T-helper 2 cell (primary cell): ENCODE measurements at places on chromosomes 3 and 15.

GRCh38 chr15:60887139-60887538 lies 342.0 kb downstream of the RORA start:
- DNase-seq = no peak

GRCh38 chr3:19945969-19946831 lies 697 bp upstream of the RAB5A start:
- peak; percentile 7 for DNase-seq

GRCh38 chr3:188279502-188280335 lies 125.8 kb downstream of the LPP start:
- DNase-seq = no peak

DNA sequence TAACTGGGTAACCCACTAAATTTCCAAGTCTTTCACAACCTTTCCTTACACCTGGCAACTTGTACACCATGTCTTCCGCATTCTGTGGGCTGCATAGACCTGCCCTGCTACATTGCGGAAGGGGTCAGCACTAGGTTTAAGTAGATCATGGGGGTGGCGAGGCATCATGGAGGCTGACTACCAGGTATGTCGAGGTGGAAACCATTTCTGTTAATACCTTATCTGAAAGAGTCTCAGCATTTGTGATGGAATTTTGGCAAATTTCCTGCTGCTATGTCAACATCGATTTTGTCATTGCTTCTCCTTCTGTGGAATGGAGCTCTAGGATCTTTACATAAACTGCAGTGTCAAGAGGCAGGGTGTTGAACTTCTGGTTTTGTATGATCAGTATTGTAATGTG lies 187.2 kb downstream of the GHSR start:
- DNase-seq = no peak

DNA sequence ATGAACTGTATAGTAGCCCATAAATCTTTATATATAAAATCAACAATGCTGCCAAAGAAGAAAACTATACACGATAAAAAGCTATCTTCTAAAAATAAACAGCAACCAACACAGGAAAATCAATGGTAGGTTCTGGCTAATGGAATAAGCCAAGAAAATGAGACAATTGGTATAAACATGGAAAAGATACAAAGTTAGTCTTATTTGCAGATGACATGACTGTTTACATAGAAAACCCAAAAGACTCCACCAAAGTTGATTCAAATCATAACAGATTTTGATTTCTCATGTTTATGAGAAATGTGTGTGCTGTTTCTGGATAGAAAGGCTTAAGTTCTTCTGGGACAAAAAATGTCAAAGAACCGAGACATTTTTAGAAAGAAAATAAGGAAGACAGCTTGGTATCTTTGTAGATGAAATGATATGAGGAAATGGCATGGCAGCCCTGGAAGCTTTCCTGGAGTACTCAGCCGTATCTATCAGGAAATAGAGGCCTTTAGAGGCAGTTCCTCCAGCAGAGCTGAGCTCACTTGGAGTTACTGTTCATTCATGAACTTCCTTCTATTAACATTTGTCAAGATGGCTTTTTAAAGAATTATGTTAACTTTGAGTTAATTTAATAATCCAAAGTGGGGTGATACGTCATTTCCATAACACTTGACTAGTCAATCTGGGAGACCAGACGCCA lies 36.7 kb upstream of the VILL start:
- DNase-seq = no peak

DNA sequence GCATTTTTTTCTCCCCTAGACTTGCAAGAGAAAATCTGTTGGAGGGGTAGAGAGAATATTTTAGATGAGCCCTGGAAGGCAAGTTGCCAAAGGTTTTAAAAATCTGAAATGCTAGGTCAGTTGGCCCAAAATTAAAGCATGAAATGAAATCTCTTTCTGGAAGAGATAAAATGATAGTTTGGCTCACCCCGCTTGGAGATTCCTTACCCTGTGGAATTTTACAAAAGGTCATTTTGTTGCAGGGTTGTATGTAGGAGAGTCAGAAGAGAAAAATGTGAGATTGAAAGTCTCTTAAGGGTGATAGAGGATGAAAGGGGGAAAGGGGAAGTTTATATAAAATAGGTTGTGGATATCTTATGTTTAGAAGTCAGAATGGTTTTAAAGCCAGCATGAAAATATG lies 277.8 kb downstream of the CD47 start:
- no peak for DNase-seq

GRCh38 chr3:168024537-168024941 lies 71.2 kb downstream of the GOLIM4 start:
- DNase-seq = no peak

- no peak for DNase-seq
Measured at GRCh38 chr3:28980131-28980530, 300.7 kb upstream of the RBMS3 start.

DNA sequence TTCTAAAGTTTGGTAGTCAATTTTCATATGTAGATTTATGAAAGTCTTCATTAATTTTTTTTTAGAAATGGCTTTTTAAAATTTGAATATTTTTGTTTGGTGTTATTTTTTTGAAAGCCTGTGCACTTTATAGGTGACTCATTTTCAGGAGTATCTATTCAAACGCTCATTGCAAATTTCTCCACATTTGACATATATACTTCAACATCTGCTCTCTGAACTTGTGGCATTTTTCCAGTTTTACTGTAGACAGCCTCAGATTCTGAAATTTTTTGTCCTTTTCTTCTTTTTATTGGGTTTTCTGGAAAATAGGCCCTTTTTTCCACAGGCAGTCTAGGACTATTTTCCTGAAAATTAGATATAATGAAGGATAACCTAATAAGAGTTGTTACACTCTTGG lies 396.6 kb downstream of the RBMS3 start:
- no peak for DNase-seq

DNA sequence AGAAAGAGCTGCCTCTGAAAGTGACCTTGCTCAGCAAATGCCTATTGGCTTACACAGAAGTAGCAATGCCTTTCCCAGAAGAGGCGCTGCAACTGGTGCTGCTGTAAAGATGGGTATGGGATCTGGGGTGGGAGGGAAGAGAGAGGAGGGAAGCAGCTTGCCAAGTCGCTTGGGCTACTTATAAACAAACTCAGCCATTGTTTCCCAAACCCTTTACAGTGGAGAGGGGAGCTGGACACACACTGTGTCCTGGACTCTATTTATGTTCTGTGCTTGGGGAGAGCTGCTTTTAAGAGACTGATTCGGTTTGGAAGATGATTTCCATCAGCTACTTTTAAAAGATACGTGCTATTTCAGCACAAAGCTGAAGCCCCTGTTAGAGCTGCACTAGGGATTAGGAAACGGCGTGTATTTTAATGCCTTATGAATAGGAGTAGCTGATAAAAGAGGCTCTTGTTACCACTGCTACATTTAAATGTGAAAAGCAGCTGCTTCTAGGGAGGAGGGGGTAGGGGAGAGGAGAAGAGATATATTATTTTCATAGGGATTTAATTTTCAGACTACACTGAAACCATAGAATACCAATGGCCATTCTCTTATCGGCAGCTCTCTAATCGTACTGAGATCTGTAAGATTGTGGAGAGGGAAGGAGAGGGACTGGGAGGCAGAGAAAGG lies 440.6 kb downstream of the MCTP2 start:
- no peak for DNase-seq

GRCh38 chr3:122415762-122416654 lies at the start of gene WDR5B:
WDR5B (minus strand) TSS chr3:122416062; CDS start chr3:122415528, 534 bp downstream.
- DNase-seq = peak; percentile 98

GRCh38 chr15:96887730-96888129 lies 557.2 kb downstream of the NR2F2 start:
- DNase-seq = no peak

GRCh38 chr3:125051715-125052581 lies 3.8 kb downstream of the HEG1 start:
- DNase-seq = peak; percentile 83

GRCh38 chr3:101261506-101261905 lies 58.9 kb downstream of the IMPG2 start:
- DNase-seq = no peak

- peak; percentile 6 for DNase-seq
Measured at GRCh38 chr15:48748535-48748934, 62.3 kb downstream of the CEP152 start.

- DNase-seq = no peak
Measured at GRCh38 chr15:58856086-58856485, 77.4 kb downstream of the SLTM start.

DNA sequence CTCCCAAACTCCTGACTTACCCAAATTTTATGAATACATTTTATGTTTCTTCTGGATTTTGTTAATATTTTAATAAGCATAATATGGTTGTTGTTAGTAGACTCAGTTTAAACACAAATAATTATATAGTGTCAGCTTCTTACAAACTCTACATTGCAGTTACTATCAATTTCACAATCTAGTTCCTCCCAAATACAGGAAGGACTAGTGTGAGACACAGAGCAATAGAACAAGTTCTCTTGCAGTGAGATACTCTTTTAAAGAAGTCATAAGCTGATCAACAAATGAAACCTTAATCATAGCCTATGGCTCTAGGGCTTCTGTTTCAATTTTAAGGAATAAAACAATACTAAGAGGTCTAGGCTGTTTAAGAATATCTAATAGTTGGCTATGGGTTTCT lies 86.1 kb downstream of the SAMMSON start:
- DNase-seq = no peak

DNA sequence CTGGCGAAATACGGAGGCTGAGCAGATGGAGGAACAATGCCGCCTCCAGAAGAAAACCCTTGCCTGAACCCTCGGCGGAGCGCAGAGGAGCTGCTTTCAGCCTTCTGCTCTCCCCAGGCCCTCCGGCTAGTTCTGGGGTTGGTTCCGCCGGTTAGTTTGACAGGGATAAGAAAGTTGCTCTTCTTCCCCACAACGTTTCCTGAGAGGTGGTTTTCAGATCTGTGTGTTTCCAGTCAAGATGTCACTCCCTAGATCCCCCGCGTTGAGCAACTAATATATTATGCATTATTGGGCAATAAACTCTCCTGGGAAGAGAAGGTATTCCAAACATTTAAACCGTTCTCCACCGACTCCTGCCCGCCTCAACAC lies 551 bp downstream of the NLGN1 start:
- no peak for DNase-seq

DNA sequence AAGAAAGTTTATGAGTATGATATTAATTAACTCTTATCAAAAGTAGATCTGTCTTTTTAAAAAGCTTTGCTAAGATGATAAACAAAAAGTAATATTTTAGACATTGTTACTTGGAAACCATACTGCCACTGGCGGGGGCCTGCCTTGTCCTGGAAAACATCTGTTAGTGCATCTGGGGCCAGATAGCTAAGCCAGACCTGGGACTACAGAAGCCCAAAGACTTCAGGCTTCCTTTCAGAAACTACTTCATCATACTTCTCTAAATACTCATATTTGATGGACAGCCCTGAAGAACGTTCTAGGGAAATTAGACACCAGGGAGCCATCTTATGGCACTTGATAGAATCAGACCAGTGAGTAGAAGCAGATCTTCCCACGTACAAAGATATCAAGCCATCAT lies 795.4 kb upstream of the SEMA6D start:
- no peak for DNase-seq

DNA sequence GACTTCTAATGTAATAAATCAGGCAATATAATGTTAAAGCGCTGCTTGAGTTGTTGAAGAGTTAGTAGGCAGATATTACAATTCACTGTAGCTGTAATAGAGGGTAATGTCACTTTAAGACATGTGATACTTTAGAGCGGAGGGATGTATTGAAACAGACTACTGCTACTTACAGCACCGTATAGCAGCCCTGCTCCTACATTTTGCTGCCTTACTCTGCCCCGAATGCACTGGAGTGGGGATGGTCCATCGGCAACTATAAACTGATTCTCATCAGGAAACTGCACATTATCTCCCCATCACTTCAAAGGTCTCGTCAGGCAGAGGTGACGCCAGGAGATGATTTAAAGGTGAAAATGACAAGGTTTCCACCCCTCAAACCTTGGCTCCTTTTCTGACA lies 349.7 kb upstream of the SUCLG2 start:
- no peak for DNase-seq

GRCh38 chr3:106332884-106333283 lies 464.1 kb upstream of the CBLB start:
- DNase-seq = peak; percentile 6

- DNase-seq = no peak
Measured at GRCh38 chr3:85572426-85572825, 613.6 kb downstream of the CADM2 start.

DNA sequence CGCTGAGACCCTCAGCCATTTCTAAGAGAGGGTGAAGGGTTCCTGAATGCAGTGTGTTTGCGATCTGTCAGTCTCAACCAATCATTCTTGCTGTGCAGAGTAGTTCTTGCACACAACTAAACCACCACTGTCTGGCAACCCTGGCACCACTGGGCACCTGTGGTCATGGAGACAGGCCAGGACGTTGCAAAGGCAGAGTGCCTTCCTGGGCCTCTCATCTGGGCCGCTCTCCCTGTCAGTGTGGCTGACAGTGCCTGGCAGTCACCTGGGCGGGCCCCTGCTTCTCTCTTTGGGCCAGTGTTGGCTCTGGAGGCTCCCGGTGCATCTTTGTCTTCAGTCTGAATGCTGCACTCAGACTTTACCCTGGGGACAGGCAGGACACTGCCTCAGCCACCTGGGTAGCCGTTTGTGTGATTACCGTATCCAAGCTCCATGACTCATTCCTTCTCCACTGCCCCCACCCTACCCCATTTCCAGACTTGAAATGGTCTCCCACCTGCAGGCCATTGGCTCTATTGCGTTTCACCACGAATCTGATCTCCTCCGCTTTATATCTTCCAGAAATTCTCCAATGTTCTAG lies 104.6 kb upstream of the KLF13 start:
- no peak for DNase-seq

- DNase-seq = no peak
Measured at GRCh38 chr3:45992133-45992729, 3.4 kb downstream of the FYCO1 start.

DNA sequence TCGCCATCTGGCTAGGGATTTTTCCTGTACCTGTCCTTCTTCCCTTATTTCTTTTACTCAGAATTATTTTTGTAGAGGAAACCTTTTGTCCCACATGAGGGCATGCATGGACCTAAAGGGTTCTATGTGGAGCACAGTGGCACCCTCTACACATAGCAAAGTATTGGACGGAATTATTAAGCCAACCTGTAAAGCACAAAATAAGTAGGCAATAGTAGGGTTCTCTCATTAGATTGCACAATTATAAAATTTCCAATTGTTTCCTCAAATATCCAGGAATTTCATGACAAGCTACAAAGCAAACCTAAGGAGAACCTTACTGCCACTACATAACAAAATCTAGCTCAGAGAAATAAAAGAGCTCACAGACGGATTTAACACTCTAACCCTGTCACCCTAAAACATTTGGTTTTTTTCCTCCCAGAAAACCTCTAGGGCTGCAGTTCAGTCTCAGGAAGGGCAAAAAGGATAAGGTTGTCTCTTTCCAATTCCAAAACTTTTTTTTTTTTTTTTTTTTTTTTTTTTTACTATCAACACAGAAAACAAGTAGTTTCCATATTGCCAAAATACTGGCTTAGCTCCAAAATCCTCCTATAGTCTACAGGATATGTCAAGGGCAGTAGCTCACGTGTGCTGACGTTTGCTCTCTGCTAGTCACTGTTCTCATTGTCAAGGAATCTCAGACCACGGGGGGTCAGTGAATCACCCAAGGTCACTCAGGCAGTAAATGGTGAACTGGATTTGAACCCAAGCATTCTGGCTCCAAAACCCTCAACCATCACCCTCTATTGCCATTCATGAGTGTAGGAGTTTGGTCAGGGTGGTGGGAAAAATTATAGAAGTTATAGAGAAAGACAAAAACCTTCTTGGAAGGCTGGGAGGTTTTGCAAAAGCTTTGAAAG lies 52.3 kb downstream of the NCEH1 start:
- DNase-seq = no peak
